A172 (cell line): ENCODE measurements at places on chromosomes 12 and 14.
A peak's percentile ranks its signal among the peaks of the same experiment; 100 is the strongest.

GRCh38 chr14:69518289-69519101 is 34.0 kb downstream of the PLEKHD1 start:
- no peak for DNase-seq

DNA sequence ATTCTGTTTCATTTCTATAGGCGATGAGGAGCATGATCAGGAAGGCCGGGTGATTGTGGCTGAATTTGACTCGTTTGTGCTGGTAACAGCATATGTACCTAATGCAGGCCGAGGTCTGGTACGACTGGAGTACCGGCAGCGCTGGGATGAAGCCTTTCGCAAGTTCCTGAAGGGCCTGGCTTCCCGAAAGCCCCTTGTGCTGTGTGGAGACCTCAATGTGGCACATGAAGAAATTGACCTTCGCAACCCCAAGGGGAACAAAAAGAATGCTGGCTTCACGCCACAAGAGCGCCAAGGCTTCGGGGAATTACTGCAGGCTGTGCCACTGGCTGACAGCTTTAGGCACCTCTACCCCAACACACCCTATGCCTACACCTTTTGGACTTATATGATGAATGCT is 1.9 kb downstream of the APEX1 start:
- no peak for DNase-seq

DNA sequence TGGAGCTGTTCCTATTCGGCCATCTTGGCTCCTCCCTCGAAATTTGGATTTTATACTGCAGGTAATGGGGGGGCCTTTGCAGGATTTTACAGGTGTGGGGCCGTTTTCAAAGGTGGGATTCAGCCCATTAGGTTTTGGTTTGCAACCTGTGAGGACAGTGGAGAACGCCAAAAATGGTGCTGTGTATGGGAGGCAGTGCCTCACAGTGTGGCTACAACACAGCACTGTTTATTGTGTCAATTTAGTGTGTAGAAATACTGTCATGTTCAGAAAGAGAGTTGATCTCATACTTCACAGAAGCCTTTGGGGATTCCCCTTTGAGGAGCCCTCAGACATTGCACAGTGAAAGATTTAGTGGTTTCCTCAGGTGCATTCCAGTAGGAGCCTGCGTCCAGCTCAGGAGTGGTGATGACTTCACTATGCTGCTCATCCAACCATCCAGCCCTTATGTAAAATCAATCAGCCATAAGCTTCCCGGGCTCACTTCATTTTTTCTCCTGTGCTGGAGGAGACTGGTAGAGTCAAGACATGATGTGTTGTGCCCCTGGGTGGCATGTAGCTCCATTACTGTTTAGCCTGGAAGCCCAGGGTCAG is 92.7 kb upstream of the PRMT8 start:
- DNase-seq: no peak

- no peak for DNase-seq
Measured at GRCh38 chr12:77785211-77785610, 45.5 kb upstream of the NAV3 start.

DNA sequence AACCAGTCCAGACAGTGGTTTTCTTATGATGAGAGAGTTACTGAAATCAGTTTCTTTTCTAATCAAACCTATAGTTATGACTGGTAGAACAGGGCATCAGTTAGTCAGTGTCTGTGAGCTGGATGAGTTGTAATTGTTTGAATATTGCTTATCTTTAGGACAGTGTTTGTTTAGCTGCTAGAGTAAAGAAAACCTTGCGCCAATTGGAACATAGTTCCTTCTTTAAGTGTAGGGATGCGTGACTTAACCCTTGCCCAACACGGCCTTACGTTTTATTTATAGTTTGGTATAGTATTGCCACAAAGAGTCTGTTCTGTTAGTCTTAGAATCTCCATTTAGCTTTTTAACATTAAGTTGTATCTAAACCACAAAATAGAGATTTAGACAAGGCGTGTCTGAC is 572.6 kb downstream of the SLC16A7 start:
- DNase-seq: no peak

DNA sequence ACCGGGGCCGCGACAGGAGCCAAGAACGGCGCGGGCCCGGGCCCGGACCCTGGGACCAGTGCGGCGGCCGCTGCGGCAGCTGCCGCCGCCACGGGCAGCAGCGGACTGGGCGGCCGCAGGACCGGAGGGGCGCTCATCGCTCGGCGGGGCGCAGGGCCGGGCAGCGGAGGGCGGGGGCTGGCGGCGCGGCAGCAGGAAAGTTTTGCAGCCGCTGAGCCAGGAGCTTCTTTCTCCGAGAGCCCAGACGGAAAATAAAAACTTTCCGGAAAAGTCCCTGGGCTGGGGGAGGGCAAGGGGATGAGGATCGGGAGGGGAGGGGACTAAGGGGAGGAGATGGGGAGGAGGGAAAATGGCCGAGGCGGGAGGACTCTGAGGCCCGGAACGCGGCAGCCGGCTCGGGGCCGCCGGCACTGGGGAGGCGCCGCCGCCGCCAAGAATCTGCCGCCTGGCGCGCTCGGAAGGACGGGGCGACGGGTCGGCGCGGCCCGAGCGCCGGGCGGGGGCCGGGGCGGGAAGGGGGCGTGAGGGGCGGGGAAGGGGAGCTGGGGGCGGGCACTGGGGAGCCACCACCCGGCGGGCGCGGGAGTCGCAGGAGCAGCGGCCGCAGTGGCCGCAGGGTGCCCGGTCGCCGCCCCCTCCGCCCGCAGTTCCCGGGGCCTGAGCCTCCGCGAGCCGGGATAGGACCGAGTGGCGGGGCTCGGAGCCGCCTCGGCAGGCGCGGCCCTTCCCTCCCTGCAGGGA is at the start of gene PRKD1:
Gene PRKD1 (minus strand): TSS at position 472 of the 741 bp plus-strand sequence.
- DNase-seq: no peak

DNA sequence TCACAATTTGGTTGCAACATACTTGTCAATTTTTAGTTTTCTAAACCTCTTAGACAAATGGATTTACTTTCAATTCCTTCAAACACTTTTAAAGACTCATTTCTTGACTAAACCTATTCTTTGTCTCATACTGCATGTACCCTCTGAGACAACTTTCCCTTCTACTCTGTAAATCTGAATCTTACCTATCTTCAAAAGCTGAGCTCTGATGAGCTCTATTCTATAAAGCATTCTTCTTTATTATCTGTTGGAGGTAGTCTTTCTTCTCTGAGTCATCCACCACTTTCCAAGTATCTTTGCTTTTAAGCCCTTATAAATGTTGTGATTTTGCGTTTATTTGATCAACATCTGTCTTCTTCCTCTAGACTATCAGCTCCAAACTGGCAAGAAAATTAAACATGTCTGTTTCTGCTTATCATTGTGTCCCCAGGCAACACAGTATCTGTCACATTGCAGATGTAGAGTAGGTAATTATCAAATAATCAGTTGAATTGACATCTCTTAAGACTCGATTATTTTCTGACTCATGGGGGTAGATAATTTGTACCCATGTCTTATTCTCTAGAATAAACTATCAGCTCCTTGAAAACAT is 265.6 kb upstream of the FAR2 start:
- DNase-seq: no peak

DNA sequence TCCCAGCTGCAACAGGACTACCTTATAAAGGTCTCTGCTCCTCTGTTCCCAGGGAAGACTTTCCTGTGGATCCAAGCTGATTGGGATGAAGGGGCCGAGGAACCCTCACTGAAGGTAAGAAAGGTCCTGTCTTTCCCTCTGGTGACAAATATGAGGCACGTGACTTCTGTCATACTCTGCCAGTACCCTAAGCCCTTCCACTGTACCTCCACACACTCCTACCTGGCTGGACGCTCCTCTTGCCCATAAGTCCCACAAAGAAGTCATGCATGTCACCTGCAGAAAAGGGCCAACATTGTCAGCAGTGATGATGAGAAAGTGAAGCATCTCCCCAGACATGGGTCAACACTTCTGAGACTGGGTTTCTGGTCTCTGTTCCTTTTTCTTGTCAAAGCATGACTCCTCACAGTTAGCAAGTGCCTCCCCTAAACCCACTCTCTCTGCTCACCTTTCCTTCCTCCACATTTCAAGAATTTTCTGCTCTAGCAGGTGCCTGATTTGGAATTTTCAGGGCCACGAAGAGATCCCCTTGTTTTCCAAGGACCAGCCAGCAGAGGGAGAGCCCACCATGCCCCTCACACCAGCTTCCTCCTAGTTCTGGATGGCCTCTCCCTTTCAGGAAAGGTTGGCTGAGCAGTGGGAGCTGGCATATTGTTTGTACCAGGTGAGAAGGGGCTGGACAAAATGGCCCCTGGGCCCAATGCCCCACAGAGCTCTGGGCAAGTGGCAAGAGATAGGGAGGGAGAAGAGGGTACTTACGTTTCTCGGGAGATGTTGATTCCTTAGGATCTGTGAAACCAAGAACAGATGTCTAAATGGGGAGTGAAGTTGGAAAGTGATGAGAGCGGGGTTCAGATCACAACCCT is 3.5 kb downstream of the TAC3 start:
- no peak for DNase-seq

GRCh38 chr14:75440733-75441477 is 13.1 kb downstream of the JDP2 start:
- no peak for DNase-seq

DNA sequence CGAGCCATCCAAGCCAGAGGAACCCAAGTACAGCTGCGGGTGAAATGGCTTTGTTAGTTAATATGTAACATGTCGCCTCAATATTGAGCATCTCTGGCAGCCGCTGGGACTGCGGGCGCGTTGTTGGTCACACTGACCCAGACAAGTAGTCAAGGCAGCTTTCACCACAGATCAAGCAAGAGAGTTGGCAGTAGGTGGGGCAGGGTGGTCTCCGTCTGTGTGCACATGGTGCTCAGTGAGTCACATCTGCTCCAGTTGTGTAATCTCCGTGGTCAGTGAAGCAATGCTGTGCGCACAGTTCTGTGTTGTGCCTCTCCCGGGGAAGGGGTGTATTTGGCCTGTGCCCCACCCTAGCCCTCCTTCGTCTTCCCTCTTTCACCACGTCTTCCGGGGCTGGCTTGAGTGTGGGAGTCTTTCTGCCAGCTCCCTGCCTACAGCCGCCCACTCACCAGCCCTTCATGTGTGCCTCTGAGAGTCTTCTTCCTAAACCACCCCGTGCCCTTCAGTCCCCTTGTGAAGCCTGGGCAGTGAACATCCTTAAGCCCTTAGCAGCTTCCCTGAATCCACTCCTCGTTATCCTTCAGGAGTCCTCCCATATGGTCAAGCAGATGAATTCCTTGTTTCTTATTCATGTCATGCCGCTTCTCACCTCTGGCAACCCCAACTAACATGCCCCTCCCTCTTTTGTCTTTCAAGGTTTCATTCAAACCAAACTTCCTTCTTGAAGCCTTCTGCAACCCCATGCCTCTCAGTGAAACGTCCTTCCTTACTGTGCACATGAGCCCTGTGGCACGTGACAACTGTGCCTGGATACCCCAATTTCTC is 242.1 kb downstream of the CACNA1C start:
- DNase-seq: no peak

GRCh38 chr14:25400607-25401206 is 350.8 kb upstream of the STXBP6 start:
- DNase-seq: peak; percentile 32

DNA sequence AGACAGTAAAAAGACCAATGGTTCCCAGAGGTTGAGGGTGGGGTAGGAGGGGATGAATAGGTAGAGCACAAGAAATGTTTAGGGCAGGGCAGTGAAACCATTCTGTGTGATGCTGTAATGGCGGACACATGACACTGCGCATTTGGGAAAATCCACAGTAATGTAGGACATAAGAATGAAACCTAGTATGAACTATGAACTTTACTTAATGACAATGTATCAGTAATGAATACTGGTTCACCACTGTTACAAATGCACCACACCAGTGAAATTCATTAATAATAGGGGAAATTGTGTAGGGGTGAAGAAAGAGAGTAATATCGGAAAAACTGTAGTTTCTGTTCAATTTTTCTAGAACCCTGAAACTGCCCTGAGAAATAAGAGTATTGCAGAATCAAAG is 5.6 kb downstream of the ERH start:
- DNase-seq: no peak

DNA sequence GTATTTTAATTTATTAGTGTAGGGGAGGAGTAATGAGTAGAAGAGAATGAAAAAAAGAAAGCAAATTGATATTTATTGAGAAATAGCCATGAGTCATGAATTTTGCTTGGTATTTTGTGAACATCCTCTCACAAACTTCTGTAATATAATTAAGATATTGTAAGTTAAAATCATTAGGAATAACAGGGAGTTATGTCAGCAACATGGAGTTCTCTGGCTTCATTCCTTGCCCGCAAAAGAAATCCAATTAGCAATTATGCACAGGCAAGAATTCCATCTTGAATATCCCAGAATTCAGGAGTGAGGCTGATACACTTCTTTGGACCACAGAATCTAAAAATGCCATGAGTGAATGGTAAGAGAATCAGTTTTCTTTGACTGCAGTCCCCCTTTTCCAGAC is 94.3 kb upstream of the PTHLH start:
- no peak for DNase-seq

GRCh38 chr14:100640471-100641273 is 53.5 kb upstream of the BEGAIN start:
- DNase-seq: peak; percentile 64

DNA sequence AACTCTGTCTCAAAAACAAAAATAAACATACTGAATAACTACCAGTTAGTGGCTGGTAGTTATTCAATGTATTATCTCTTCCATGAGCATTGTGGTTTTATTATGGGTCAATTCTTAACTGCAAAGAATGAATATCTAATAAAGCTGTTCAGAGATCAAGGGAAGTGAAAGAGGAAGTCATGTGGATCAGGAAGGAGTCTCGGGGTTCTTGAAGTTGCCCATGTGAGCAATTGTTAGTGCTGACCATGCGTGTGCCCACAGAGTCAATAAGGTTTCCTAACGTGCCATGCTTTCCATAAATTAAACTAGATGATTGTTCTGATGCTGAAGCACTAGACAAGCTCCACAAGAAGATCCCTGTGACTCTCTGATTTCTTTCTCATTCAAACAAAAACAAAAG is 136.5 kb upstream of the CPSF6 start:
- DNase-seq: no peak

GRCh38 chr14:90446405-90446804 is 49.6 kb downstream of the CALM1 start:
- DNase-seq: no peak

- DNase-seq: no peak
Measured at GRCh38 chr14:20789230-20789813, 8.3 kb downstream of the RNASE6 start.

- DNase-seq: peak; percentile 84
Measured at GRCh38 chr12:110109037-110109836, 14.9 kb upstream of the IFT81 start.

- DNase-seq: peak; percentile 91
Measured at GRCh38 chr14:70856851-70857495, 47.7 kb upstream of the MAP3K9 start.

DNA sequence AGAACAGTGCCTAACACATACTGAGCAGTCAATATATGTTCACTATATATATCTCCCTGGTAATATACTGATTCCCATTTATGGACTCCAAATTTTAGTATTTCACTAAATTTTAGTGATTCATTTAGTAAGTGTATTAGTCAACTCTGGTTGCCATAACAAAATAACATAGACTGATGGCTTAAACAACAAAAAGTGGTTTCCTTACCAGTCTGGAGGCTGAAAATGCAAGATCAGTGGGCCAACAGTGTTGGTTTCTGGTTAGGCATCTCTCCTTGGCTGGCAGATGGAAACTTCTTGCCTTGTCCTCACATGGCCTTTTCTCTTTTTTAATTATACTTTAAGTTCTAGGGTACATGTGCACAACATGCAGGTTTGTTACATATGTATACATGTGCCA is 28.7 kb downstream of the SIX6 start:
- no peak for DNase-seq

- DNase-seq: no peak
Measured at GRCh38 chr12:132395192-132395907, 66.0 kb upstream of the GALNT9 start.

GRCh38 chr14:59275668-59276067 is 87.2 kb downstream of the DAAM1 start:
- DNase-seq: peak; percentile 78
